Kidney epithelial cell (primary cell): ENCODE measurements at places on chromosomes 2 and 18. TPM values are rescaled to one million over a fixed set of nuclear protein-coding genes. Genes with fewer than 3 reads are reported as not detected.

- no peak for DNase-seq
These were observed 410.4 kb downstream of the MEIS1 start for GRCh38 chr2:66845307-66845706.

DNA sequence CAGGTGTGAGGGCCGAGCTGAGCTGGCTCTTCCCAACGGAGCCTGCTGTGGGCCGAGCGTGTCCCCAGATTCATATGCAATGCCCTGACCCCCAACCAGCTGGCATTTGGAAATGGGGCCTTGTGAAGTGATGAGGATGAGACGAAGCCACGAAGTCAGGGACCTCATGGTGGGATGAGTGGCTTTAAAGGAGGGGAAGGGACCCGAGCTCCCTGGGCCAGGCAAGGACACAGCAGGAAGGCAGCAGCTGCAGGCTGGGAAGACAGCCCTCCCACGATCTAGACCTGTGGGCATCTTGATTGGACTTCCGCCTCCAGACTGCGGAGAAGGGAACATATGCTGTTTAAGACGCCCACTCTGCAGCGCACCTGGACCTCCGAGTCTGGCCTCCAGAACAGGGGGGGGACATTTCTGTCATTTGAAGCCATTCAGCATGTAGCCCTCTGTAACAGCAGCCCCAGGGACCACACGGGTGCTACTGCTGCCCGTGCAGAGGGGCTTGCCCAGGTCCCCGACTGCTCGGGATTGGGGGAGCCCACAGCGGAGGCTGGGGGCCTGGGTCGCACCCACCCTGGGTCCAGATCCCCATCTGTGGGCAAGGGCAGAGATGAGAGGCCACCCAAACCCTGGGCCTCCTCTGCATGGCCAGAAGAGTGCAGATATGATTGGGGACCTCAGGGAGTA is 27.2 kb downstream of the KIF1A start:
- no peak for DNase-seq

DNA sequence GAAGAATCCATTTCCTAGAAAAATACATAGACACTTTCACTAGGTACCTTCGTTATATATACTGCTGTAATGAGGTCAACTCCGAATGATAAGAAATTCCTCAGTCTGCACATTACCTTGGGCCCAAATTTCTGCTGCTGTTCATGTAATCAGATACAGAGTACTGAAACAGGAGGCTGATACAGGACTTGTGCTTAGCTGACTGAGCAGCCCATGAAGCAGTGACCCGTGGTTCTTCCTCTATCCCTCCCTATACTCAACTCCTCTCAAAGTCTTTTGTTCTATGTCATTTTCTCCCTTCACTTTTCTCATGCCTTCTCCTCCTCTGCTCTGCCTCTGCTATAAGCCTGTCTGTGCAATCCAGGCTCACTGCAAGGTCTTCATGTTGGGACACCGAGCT is 57.5 kb upstream of the ST8SIA5 start:
- DNase-seq: no peak

Gene ZAP70
- total RNA-seq: 0.55 TPM in 1 of 2 replicates, not detected in the other

DNA sequence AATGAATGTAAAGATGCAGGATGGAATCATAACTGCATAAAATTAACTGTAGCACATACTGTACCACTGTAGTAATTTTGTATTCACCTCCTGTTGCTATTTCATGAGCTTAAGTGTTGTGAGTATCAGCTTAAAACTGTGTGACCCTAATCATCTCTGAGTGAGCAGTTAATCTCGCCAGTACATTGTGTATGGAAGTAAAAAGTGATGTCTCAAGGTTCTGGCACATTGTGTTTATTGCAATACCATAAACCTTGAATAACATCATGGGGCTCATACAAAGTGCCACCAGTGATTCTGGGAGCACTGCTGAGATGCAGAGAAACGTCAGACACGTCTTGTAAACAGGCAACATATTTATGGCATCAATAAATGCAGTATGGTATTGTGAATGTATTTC is 124.5 kb downstream of the PMAIP1 start:
- DNase-seq: no peak
